Stimulated activated CD8-positive, alpha-beta memory T cell treated with anti-CD3 and anti-CD28 coated beads, Interleukin-4, amount 100 ng/mL, for 48 hours (primary cell): ENCODE measurements at places on chromosomes 11 and 22.
A peak's percentile ranks its signal among the peaks of the same experiment; 100 is the strongest.

DNA sequence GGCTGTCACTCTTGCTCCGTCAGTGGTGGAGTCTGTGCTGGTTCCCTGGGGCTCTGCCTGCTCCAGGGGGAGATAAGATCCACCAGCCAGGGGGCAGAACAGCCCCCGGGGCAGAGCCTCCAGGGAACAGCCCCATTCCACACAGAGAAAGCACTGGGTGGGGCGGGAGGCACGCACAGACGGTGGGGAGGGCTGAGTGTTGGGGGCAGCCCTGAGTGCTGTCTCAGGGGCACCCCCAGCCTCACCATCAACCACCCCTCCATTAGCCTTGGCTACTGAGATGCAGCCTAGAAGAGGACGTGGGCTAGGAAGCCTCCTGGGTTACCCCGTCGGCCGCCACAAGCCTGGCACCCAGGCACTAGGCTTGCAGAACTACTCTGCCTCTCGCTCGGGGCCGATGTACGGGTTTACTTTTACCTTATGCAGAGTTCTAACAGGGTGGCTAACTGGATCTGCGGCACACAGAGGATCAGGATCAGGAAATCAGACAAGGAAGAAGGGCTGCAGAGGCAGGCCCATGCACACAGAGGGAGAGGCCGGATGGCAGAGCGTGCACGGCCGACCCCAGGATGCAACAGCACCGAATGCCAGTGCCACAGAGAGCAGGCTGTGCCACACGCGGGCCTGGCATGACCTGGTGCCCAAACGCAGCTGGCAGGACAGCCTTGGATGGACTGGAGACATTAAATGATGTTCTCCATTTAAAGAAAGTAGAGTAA lies 140.5 kb downstream of the CTTN start:
- no peak for DNase-seq

DNA sequence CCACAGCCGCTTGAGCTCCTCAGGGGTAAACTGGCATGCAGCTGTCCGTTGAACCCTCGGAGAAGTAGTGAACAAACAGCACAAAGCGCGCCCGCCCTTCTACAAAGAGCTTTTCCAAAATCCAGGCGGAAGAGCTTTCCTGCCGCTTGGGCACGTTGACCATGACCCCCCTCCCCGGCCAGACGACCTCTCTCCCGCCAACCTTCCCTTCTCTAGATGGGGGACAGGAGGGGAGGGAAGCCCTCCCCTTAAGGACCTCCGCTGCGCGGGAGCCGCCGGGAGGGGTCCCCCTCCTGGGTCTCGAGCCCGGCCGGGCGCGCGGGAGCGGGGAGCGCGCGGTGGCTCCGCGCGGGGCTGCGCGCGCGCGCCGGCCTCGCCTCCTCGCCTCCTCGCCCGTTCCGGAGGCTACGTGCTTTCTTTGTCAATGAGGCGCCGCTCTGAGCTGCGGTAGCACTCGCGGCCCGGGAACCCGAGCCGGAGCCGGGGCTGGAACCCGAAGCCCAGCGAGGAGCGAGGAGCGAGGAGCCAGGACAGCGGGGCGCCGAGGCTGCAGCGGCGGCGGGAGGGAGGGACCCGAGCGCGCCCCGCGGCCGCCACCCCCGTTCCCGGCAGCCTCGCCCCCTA lies 118.6 kb downstream of the HIPK3 start:
- no peak for DNase-seq

DNA sequence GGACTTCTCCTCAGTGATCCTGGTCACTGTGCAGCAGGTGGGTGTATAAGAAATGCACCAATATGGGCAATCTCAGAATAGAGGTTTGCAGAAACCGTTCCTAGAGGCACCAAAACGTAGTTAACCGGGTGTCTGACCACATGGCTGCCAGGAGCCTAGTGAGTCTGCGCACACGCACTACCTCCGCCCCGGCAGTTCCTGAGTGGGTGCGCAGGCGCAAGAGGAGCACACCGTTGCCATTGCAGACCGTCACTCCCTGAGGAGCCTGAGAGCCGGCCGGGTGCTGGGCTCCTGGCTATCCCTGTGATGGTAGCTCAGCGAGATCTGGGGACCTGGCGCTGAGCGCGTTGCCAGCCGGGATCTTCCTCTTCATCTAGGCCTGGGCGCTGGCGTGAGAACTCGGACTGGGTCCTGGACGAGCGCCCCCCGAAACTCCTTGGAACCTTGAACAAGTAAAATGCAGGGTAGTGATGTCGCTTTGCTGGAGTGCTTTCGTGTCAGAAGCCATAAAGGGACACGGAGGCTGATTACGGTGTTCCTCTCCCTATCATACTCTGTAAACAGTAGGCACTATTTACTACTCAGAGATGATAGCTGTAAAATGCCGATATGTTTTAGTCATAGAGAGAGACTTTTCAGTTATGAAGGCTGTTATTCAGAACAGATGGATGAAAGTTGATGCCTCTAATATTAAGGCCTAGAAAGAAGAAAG lies at the start of gene MS4A13:
Gene MS4A13, plus strand, starts transcription at position 249 of the 712 bp plus-strand sequence. CDS start 2,692 bp downstream, outside the sequence.
- no peak for DNase-seq

- DNase-seq: no peak
These were observed 754 bp downstream of the OR52A1 start for GRCh38 chr11:5153574-5154431.

DNA sequence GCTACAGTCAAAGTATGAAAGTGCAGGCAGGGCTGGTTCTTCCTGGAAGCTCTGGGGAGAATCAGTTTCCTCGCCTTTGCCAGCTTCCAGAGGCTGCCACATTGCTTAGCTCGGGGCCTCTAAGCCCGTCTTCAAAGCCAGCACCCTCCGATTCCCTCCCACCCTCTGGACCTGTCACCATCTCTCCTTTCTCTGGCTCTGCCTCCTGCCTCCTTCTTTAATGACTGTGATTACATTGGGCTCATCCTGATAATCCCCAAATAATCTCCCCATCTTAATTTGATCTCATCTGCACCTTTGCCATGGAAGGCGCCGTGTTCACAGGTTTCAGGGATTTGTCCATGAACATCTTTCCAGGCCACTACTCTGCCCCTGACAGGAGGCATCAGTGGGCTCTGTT lies 42.5 kb downstream of the MCM5 start:
- no peak for DNase-seq

GRCh38 chr11:4782454-4782853 lies 12.7 kb upstream of the OR51F1 start:
- no peak for DNase-seq

DNA sequence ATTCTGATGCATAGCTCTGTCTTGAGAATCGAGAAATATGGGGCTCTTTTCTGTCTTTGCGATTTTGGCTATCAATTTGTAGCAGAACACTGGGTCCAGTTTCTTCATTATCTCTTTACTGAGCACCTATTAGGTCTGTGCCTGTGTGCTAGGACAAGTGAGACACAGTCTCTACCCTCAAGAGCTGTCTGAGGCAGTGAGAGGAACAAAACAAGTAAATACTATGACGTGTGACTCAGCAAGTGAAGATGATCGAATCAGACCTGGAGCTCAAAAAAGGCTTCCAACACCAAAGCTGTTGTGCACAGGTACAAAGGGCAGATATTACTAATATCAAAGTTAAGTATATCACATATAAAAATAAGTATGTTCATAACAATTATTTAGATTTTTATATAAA lies 52.4 kb downstream of the LGR4 start:
- no peak for DNase-seq

- no peak for DNase-seq
These were observed 128.9 kb downstream of the CCDC34 start for GRCh38 chr11:27234043-27234668.

DNA sequence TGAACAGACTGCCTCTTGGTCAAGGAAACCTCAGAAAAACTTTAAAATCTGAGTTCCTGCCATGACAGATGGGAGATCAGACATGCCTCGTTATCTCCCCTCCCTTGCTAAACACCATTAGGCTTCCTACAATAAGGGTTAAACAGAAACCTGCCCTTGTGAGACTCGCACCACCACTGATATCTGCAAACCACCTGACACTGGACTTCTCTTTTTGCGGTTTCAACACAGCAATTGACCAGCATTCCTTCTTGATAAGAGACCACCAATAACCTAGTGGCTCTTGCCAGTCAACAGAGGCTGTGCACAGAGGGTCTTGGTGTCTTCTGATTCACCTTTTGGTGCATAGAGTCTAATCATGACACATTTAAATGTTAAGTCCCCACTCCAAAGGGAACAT lies 4.4 kb downstream of the OR5M8 start:
- no peak for DNase-seq

DNA sequence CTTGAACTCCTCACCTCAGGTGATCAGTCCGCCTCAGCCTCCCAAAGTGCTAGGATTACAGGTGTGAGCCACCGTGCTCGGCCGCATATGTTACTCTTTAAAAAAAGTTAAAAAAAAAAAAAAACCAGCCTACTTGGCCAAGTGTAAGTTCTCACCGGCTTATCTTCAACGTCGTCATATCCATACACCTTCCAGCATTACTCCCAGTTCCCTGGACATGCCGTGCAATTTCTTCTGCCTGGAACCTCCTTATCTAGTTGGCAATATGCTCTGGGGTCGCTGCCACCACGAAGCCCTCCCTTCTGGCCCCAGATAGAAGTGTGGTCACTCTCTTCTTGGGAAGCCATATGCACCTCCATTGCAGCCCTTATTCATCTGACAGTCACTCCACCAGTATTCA lies 36.3 kb upstream of the CBX7 start:
- DNase-seq: no peak

- peak; percentile 12 for DNase-seq
These were observed 10.5 kb downstream of the COMMD9 start for GRCh38 chr11:36278531-36279282.

- DNase-seq: no peak
These were observed 2.6 kb upstream of the MRGPRE start for GRCh38 chr11:3234846-3235245.

- no peak for DNase-seq
These were observed 2.6 kb downstream of the PGAP2 start for GRCh38 chr11:3810951-3811350.

DNA sequence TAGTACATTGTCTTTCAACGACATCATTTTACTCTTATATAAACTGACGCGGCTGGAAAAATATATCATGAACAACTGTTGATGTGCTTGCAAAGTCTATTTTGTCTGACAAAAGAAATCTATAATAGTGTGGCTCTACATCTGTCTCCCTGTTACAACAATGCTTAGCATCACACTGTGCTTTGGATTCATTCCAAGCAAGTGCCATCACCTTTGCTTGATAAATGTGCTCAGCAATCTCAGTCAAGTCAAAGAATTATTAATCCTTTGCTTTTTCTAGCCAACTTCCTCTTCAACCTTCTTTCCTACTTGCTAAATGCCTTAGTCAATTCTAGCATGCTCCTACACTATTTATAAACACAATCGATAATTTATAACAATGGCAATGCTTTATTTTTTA lies 140.5 kb downstream of the FCHSD2 start:
- no peak for DNase-seq

- DNase-seq: peak; percentile 53
These were observed 3.9 kb downstream of the DBX1 start for GRCh38 chr11:20156280-20156875.

- no peak for DNase-seq
These were observed 46.5 kb downstream of the NEU3 start for GRCh38 chr11:75035256-75035655.

- DNase-seq: no peak
These were observed 56.0 kb upstream of the CLMP start for GRCh38 chr11:123250892-123251656.

- DNase-seq: no peak
These were observed 94.4 kb downstream of the LUZP2 start for GRCh38 chr11:24591283-24591682.

- no peak for DNase-seq
These were observed 36.3 kb downstream of the KCNQ1OT1 start for GRCh38 chr11:2663506-2663905.

DNA sequence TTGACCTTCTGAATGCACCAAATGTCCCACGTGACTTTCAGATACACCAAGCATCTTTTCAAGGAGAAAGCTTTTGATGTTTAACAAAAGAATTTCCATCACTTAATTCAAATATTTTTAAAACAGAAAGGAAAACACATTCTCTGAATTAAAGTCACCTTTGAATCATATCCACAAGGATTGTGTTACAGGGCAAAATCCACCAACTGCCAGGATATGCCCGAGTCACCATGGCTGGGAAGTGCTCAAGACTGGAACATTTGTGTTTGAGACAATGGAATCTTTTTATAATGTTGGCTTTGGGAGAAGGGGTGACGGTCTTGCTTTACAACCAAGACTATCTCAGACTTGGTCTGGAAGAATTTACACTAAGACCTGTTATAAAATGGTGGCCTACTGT lies 40.8 kb downstream of the BID start:
- no peak for DNase-seq

GRCh38 chr11:93840180-93840579 lies 10.2 kb downstream of the VSTM5 start:
- DNase-seq: no peak

DNA sequence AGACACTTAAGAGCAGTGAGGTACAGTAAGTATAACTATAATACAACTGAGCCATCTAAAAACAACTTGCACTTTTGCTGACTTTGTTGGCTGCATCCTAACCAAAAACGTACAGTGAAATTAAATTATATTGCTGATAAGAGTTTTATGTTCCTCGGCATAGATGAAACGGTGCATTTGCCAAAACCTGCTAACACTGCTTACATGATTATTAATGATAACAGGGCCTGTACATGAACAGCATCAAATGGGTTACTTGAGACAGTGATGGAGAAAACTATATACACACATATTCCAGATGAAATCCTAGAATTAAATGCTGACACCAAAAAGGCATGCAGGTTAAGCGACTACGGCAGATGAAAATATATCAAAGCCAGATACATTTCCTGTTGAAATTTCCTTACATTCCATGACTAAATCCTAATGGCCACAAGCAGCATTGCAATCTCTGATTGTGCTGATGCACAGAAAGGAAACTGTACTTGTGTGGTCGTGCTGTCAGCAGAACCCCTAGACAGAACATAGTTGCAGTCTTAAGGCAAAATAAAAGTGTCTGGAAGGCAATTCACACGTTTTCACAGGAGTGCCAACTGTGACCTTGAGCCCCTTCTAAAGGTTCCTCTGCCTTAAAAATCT lies 143.9 kb downstream of the CADM1 start:
- no peak for DNase-seq

- peak; percentile 67 for DNase-seq
These were observed 405 bp downstream of the SFI1 start for GRCh38 chr22:31496735-31497146.

- no peak for DNase-seq
These were observed 38.6 kb downstream of the PARVG start for GRCh38 chr22:44219101-44219870.

DNA sequence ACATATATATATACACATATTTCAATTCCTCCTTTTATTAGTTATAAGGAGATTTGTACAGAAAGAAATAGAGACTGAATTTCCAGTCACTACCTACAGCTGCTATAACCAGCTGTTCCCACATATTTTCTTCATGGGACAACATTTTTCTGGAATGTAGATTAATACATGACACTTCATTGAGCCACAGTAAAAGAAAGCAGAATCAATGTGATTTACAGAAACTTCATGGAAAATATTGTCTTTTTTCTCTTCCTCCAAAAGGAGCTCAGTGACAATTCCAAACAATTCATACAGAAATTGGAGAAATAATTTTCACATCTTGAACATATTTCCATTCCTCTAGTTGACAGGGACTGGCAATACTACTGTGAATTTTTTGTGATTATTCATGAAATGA lies 249.2 kb downstream of the DLG2 start:
- no peak for DNase-seq

GRCh38 chr11:110883256-110883655 lies 171.0 kb upstream of the ARHGAP20 start:
- no peak for DNase-seq

GRCh38 chr11:33545931-33546330 lies 154.7 kb downstream of the C11orf91 start:
- DNase-seq: no peak
